ENCODE measurements at places on chromosomes 2 and 18. TPM values are rescaled to one million over a fixed set of nuclear protein-coding genes. Genes with fewer than 3 reads are reported as not detected.

The CCDC68 gene
- 0.87 TPM for total RNA-seq

The LBX2 gene
- total RNA-seq: not detected

The ELOA2 gene
- not detected for total RNA-seq

The C18orf63 gene
- not detected for total RNA-seq

The ACTG2 gene
- total RNA-seq: 8.3 TPM

The SLC4A5 gene
- 4.2 TPM for total RNA-seq

The LIMS4 gene
- total RNA-seq: 10.1 TPM

The ITGB1BP1 gene
- 97.3 TPM for total RNA-seq

The FECH gene
- total RNA-seq: 51.6 TPM

The NEU2 gene
- total RNA-seq: not detected

The SYT4 gene
- total RNA-seq: 0.26 TPM

The MRO gene
- 0.23 TPM for total RNA-seq

The COLEC11 gene
- total RNA-seq: 2.3 TPM

The CNRIP1 gene
- total RNA-seq: 21.8 TPM

The QPCT gene
- total RNA-seq: 50.6 TPM

The ATOH8 gene
- total RNA-seq: 1.8 TPM

The PRSS56 gene
- not detected for total RNA-seq

DNA sequence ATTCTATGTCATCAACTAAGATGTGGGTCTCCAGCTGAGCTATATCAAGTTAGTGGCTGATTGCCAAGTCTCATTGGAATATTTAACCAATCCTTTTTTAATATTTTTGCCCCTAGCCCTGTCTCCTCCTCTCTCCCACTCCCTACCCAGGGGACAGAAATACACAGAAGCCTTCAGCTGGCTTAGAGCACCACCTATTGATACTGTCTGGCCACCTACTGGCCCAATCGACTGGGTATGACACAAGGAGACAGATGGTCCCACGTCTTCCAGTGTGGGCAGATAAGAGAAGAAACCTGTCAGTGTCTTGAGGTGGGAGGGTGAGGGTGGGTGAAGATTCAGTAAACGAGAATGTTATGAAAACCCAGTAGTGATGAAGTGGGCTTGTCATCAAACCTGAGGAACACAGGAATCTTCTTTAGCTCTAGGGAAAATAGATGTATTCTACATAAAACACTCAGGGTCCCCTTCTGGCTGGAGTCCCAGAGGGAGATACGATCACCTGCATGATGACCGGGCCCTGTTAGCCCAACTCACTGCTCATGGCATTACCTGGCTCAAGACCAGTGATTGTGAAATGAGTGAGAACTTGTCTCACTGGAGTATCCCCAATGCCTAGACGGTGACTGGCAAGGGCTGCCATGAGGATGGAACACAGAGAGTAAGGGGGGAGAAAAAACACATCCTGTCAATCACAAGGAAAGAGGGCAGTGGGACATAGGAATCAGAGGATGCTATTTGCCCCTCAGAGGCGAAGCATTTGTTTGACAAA is 26.7 kb downstream of the POLR1A start:
- DNase-seq: peak; percentile 56

- peak; percentile 48 for DNase-seq
These were observed 456 bp downstream of the DOK1 start for GRCh38 chr2:74554820-74555531.

DNA sequence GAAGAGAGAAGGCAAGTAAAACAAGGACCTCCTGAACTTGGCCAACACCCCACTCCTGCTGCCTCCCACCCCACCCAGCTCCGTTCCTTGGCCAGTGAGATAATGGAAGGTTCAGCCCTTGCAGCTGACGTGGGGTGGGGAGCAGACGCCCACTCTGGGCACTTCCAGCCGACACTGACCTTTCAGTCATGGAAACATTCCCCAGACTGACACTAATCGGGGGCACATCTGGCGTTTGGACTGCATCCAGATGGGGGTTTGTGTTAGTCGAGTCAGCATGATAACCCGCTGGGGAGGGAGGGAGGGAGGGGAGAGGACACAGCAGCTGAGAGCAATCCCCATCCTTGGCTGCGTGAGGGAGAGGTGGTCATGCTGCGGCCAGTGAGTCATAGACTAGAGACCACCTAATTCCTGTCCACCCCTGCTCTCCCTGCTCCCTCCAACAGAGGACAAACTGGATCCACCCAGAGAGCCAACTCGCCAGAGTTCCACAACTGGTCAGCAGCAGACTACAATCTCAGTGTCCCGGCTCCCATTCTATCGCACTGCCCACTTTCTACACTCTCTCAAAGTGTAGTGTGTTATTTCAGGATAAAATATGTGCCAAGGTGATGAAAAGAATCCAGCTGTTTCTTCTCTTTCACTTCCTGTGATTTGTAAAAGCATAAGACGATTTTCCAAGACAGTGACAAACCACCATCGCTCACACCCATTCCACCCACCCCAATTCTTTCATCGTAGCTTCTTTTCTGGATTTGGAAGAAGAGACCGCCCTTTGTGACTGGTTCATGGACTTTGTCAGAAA is 115.4 kb upstream of the PKDCC start:
- no peak for DNase-seq

DNA sequence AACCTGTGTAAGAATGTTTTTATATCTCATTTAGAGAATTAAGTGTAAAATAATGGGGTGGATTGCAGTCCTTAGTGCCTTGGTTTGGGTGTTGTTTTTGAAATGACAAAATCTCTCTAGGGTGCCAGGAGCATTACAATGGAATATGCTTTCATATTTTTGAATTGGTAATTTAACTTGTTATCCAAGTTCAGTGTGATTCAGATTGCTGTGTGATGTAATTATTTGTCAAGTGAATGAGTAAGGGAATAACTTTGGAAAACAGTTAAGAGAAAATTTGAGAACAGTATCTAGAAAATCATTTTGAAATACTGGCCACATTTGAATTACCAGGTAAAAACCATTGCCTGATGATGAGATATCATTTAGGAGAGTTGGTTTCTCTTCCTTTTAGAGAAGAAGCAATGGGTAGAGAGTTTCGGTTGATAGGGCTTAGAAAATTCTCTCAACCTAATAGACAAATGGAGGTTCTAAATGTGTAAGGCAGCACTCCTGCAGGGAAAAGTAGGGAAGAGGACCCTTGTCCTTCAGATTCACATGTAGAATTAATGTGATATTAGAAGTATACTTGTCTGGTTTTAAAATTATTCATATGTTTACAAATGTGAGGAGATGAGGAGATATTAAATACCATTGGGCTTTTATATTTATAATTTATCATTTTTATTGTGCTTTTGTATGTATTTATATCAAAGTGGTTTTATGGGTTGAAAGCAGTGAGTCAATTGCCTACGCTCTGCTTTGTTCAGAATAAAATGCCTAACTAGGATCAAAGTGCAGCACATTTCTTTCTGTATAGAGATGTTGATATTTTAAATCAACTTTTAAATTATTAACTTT is 124.8 kb downstream of the PHLPP1 start:
- no peak for DNase-seq

- peak; percentile 26 for DNase-seq
These were observed 35.0 kb upstream of the LRP1B start for GRCh38 chr2:142165790-142166189.

DNA sequence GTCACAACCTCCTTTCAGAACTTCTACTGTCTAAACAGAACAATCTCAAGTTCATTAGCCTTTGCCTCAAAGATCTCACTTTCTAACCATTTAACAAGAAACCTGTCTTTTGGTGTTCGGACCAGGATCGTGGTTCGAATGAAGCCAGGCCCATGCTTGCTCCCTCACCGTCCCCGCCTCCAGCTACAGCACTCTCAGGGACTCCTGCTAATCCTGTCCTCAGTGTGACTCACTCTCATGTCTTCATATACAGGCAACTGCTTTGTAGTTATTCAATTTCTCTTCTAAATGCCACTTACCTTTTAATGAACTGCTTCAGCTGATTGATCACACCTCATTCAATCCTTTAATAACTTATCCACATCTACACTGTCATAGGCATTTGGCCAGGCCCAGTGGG is 15.8 kb downstream of the SERTAD2 start:
- DNase-seq: no peak

- no peak for DNase-seq
These were observed 310.4 kb downstream of the LRRTM1 start for GRCh38 chr2:79994161-79994560.

DNA sequence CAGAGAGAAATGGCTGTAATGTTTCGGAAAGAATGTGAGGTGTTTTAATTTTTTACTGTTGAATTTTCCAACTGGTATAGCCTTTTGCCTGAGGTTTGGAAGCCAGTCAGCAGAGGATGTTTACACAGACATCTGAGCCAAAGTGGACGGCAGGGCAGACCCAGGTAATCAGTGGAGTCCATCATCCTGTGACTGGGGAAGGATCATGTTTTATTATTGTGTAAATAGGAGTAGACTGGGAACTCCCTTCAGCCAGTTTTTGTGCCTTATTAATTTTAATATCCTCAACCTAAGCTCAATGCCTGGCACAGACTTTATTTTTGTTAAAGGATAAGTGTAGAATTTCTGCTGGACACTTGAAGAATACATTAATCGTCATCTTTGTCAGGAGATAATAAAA is 142.0 kb upstream of the GAREM1 start:
- DNase-seq: no peak

GRCh38 chr18:56831988-56832387 is 180.8 kb downstream of the WDR7 start:
- DNase-seq: no peak

DNA sequence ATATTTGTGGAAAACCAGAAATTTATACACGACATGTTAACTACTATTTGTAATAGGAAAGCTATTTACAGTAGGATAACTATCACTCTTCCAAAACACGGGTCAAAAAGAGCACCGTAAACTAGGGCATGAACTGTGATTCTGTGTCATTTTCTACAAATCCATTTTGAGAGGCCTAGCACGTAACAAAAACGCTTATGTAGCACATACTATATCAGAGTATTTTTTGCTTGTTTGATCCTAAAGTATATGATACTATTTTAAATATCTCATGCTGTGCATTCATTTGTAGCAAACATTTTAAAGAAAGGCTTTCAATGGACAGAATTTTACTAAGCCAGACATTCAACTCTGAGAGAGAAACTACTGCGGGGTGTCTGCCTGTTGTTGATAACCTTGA is 45.1 kb downstream of the WDFY1 start:
- no peak for DNase-seq

- DNase-seq: no peak
These were observed 62.7 kb upstream of the KLF7 start for GRCh38 chr2:207228402-207228801.

DNA sequence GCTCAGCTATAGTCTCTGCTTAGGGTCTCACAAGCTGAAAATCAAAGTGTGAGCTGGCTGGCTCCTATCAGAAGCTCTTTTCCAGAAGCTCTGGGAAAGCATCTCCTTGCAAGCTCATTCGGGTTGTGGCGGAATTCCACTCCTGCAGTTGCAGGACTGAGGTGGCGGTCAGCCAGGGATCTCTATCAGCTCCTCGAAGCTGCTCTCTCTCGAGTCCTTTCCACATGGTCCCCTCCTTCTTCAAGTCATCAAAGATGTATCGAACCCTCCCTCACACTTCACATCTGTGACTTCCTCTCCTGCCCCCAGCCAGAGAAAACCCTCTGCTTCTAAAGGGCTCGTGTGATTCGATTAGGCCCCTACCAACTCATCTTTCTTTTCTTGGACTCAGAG is 141.7 kb downstream of the ZFP36L2 start:
- no peak for DNase-seq

- DNase-seq: peak; percentile 66
These were observed 86.6 kb downstream of the ASB1 start for GRCh38 chr2:238513346-238513745.

DNA sequence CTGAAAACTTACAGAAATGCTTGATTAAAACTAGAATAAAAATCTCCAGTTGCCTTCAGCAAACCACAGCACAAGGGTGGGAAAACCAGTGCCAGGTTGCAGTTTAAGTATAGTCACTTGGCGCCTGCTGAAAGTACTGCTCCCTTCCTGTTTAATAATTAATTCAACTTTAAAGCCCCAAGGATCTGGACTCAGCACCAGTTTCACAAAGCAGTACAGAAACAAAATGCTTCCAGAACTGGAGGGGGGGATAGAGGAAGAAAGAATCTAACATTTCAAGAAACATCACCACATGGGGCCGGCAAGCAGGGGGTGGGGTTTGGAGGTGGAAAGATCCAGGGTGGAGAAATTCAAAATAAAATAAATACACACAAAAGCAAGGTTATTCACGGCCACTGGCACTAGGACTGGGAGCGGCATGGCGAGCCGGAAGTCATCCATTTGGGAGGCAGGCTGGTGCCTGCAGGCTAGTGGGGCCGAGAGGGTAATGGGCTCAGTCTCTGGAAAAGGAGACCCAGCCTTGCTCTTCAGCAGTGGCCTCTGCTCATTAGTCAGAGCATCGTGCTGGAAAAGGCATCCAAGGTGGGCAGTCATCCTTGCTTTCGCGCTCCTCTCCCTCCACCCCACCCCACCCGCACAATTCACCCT is 85.8 kb downstream of the POU3F3 start:
- DNase-seq: no peak

GRCh38 chr2:21924640-21925285 is 801.0 kb downstream of the TDRD15 start:
- no peak for DNase-seq

- peak; percentile 7 for DNase-seq
These were observed 338.7 kb downstream of the CPS1 start for GRCh38 chr2:210895132-210895531.

DNA sequence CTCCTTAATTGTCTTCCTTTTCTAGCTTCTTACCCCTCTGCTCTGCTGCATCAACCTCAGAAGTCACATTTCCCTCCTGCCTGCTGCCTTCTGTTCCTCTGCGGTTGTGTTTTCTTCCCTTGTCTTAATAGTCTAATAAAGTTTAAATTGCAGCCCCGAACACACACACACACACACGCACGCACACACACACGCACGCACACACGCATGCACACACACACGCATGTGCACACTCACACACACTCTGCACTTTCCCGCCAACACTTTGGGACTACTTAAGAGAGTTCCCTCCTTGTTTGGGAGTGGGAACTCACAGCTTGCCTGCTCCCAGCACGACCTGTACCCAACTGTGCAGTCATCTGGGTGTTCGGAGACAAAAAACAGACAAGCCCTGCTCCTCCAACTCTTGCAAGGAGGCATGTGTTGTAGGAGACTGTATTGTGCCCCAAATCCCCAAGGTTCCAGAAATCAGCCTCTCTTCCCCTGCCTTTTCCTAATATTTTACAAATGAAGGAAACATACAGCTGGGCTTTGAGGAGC is 99.1 kb downstream of the SETBP1 start:
- DNase-seq: no peak

DNA sequence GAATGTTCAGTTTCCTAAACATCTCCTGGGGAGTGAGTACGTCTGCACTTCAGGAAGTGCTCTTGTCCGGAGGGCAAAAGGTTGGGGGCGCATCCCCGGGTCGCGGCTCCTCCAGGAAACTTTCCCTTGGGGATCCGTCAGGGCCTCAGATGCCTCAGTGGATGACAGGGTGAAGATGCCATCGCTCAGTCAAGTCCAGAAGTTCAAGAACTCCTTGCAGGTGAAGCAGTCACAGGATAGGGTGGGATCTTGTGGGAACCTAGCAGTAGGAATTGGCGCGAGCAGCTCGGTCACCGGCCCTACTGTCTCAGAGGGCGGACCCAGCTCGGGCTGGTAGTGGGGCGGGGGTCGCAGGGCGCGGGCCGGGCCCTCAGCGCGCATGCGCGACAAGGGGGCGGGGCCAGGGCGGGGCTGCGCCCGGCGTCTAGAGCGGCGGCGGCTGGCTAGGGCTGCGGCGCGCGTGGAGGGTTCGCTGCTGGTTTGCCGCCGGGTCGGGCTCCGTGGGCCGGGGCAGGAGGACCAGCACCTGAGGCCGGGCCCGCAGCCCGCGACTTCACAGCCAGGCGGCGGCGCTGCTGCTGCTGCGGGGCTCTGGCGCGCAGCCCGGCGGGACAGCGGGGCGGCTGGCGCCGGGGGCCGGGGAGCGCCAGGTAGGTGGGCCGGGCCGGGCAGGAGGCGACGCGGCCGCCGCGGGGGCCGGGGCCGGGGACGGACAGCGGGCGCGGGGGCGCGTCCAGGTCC is at the start of gene INPP4A:
Gene INPP4A (plus strand): TSS at position 423 of the 741 bp plus-strand sequence. CDS start 75,191 bp downstream, outside the sequence.
- peak; percentile 89 for DNase-seq

Measured in endothelial cell (in vitro differentiated cells).